ENCODE measurements at places on chromosomes 1 and 21.

GRCh38 chr1:62436039-62436465 is 797 bp upstream of the USP1 start:
- no peak for DNase-seq

- DNase-seq = no peak
Measured at GRCh38 chr1:202572867-202573266, 137.4 kb downstream of the SYT2 start.

DNA sequence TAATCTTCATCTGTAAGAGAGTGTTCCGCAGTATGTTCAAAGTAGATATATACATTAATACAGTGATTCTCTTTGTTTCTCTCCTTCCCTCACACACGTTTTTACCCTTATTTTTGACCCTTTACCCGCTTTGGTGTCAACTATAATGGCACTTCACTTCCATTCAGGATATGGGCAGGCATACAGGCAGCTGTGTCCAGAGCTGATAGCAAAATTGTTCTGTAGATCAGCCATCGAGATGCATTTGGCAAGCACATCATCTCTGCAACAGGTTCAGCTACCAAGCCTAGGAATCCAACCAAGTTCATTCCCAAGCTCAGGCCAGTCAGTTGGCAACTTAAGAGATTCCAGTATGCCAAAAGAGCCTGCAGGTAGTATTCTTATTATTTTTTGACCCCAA is 74.8 kb downstream of the FNBP1L start:
- no peak for DNase-seq

DNA sequence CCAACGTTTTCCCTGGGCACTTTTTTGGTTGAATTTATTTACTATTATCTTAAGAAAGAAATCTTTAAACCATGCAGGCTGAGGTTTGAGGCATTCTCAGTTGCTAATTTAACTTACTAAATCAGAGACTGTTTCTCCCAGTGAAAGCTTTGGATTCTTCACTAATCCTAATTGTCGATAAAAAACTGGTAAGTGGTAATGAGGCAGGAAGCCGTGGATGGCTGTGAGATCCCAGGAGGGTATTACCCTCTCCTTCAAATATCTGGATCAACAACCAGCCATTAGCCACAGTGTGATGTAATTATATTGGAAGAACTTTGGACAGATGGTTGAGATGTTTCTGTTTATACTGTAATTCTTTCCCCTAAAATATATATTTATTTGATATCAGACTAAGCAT is 485.0 kb downstream of the DISC1 start:
- DNase-seq = no peak

DNA sequence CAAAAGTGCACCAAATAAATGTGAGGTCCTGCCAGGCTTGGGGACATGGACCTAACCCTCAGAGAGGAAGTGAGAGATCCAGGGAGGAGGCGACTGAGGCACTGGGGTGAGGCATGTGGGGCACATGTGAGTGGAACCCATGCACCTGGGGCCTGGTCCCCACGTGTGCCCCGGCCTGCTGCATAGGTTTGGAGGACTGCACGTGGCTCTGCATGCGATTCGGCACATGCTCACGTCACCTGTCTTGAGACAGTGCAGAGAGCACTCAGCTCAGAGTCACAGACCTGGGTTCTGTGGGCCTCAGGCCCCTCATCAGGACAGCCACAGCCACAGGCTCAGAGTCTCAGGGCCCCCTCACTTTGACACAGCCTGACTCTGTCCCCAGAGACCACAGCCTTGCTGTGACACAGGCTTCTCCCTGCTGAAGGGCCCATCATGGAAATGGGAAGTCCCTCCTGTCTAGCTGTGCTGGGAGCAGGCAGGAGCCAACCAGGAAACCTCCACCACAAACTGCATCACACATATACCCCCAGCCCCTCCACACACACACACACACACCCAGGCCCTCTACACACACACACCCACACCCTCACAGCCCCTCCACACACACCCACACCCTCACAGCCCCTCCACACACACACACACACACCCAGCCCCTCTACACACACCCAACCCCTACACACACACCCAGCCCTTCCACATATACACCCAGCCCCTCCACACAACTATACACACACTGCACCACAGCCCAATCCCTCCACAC is 48.2 kb downstream of the SLC9A1 start:
- no peak for DNase-seq

- DNase-seq = no peak
Measured at GRCh38 chr1:51630393-51630792, 13.5 kb downstream of the OSBPL9 start.

GRCh38 chr1:169563650-169564049 is 22.6 kb downstream of the F5 start:
- DNase-seq = no peak

DNA sequence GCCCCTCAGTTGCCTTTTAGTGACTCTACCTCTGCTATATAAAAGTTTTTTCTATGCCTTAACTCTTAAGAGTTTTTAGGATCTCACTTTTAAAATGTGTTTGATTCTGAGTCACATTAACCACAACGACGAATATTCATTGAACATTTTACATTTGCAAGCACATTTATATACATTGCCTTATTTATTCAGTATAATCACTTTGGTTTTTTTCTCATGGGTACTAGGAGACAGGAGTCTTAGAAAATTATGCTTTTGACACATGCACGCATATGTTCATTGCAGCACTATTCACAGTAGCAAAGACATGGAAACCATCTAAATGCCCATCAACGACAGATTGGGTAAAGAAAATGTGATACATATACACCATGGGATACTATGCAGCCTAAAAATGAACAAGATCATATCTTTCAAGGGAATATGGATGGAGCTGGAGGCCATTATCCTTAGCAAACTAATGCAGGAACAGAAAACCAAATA is 236.9 kb upstream of the SPAG17 start:
- DNase-seq = no peak

DNA sequence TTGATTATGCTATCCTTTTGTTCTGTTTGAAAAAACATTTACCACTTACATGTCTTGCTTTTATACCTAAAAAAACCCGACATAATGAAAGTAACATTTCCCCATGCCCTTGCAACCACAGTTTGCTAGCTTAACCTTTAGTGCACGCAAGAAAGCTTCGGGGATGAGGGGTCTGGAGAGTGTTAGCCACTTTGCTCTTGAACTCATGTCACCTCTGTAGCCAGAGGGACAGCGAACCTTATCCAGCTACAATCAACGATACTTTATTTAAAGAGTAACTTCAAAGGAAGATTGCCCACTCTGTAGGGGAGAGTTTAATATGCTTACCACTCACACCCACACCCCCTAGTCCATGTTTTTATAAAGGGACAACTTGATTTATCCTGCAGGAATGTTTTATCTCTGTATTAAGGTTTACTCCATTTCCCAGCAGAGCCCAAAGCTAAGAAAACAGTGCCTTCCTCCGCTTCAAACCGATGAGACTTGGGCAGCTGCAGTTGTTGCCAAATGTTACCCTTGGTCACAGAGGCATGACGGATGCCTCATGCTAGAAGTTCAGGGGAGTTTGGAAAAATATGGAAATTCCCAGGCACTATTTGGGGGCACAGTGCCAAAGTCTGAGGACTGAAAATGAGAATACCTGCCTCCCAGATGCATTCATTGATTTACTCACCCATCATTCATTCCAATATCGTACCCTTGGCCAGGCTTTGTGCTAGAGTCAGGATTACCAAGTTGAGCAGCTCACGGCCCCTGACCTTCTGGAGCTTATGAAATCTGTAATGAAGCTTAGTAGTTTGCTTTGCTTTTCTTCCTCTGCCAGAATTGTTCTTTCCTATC is 61.4 kb upstream of the VCAM1 start:
- no peak for DNase-seq

- DNase-seq = no peak
Measured at GRCh38 chr1:31607360-31607759, 10.1 kb upstream of the HCRTR1 start.

DNA sequence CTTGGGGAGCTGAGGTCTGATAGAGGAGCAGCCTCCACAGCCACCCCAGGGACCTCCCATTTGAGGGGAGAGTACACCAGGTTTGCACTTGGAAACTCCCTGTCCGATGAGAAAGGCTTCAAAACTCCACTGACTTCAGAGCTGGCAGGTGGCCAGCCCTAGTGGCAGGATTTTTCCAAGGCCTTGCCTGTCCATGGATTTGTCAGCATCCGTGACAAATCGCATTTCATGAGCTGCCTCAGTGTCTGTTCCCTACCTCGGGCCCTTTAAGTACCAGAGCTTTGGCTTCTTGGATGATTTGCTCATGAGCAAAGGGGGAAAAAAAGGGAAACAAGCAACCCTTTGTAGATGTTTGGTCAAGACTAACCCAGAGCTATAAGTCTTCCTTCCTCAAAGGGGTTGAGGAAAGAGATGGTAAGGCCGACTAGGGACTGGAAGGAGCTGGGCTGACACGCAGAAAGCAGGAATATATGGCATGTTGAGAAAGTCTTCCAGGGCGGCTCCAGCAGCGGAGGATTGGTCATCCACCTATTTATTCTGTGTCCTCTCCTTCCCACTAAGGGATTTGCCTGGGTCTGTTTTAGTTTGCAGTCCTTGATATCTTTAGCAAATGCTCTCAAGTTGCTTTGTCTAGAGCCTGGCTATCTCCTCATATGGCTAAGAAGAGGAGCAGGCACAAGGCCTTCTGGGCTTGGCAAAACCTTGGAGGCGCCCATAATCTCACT is 2.7 kb upstream of the HSPG2 start:
- DNase-seq = no peak

DNA sequence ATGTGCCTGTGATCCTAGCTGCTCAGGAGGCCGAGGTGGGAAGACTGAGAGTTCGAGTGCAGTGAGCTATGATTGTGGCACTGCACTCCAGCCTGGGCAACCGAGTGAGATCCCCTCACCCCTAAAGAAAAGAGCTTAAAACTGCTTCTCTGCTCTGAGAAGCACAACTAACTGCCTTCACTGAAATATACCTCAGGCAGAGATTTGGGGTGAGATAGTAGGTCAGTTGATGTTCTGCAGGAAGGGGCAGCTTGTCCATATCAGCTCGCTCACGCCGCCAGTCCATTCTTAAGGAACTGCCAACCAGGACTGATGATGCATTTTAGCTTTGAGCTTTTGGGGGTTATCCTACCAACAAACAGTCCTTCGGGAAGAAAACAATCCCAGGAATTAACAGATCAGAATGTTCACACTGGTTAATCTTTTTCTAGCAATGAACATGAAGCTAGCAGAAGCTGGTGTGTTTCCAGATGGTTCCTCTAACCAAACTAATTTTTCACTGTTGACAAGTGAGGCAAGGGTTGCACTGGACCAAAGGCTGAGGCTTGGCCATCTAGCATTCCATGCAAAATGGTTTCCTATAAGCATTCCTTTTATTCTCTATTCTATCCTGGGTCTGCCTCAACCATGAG is 31.6 kb downstream of the LHX4 start:
- DNase-seq = no peak

DNA sequence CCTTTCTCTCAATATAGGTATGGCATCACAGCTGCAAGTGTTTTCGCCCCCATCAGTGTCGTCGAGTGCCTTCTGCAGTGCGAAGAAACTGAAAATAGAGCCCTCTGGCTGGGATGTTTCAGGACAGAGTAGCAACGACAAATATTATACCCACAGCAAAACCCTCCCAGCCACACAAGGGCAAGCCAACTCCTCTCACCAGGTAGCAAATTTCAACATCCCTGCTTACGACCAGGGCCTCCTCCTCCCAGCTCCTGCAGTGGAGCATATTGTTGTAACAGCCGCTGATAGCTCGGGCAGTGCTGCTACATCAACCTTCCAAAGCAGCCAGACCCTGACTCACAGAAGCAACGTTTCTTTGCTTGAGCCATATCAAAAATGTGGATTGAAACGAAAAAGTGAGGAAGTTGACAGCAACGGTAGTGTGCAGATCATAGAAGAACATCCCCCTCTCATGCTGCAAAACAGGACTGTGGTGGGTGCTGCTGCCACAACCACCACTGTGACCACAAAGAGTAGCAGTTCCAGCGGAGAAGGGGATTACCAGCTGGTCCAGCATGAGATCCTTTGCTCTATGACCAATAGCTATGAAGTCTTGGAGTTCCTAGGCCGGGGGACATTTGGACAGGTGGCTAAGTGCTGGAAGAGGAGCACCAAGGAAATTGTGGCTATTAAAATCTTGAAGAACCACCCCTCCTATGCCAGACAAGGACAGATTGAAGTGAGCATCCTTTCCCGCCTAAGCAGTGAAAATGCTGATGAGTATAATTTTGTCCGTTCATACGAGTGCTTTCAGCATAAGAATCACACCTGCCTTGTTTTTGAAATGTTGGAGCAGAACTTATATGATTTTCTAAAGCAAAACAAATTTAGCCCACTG is 11.5 kb downstream of the HIPK1 start:
- peak; percentile 55 for DNase-seq

DNA sequence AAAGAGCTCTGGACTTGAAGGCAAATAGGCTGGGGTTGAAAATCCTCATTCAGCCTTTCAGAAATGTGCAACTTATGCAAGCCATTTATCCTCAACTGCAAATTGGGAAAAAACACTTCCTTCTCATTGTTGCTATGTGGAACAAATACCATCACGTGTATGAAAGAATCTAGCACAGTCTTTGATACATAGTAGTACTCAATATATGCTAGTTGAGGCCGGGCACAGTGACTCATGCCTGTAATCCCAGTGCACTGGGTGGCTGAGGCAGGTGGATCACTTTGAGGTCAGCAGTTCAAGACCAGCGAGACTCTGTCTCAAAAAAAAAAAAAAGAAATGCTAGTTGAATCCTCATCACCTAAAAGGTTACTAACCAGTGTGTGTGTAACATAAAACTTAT is 8.2 kb downstream of the PI4KB start:
- DNase-seq = no peak
